ENCODE measurements at places on chromosomes 7 and 10. TPM values are rescaled to one million over a fixed set of nuclear protein-coding genes. Genes with fewer than 3 reads are reported as not detected.
A peak's percentile ranks its signal among the peaks of the same experiment; 100 is the strongest.

Gene TMEM196
- total RNA-seq: not detected

DNA sequence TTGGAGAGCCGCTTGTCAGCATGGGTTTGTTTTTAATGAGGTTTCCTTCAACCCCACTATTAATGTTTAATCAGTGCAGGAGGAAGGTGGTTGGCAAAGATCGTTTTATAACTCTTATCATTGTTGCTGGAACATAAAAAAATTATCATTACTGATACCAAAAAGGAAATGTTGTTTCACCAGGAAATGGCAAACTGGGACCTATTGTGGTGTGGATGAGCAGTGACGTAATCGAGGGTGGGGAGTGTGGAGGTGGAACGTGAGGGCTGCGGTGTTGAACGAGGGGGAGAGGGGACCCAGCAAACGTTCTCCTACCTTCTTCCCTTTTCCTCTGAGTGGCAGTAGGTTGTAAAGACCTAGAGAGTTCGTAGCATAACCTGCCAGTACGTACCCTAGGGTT is 71.9 kb upstream of the TOMM7 start:
- no peak overlapping the region for H3K27ac ChIP-seq
- no peaks in the 10 kb centered on the region for H3K36me3 ChIP-seq
- H3K27me3 ChIP-seq: no peaks in the 10 kb centered on the region
- no peaks in the 10 kb centered on the region for H3K4me1 ChIP-seq

DNA sequence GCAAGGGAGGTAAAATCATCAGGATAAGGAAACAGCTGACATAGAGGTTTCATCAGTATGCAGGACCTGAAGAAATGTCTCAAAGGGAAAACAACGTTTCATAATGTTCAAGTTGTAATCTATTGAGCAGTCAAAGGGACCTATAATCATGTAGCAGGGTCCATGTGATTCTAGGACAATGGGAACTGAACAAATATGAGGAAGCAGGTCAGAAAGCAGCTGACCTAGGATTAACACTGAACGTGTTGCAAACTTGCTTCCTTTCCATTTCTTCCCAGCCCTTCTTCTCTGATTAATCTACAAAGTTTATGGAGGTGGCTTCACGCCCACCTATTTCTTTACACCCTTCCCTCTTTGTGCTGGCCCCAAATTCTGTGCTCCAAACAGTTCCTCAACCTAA is 256.9 kb upstream of the AKR1E2 start:
- H3K27ac ChIP-seq: no peak overlapping the region
- H3K4me3 ChIP-seq: no peak overlapping the region
- no peaks in the 10 kb centered on the region for H3K36me3 ChIP-seq
- no peaks in the 10 kb centered on the region for H3K4me1 ChIP-seq

DNA sequence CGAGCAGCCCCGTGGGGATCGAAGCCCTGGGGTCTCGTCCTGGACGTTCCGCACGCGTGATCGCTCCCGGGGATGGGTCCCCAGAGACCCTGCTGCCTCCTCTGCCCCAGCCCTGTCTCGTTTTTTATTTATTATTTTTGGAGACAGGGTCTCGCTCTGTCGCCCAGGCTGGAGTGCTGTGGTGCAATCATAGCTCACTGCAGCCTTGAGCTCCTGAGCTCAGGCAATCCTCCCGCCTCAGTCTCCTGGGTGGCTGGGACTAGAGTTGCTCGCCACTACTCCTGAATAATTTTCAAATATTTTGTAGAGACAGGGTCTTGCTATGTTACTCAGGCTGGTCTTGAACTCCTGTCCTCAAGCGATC is 319 bp upstream of the STX1A start:
- H3K4me1 ChIP-seq: peaks cover 23% of the 10 kb centered on the region
- H3K27me3 ChIP-seq: no peaks in the 10 kb centered on the region
- peak overlapping the region; percentile 86 for H3K4me3 ChIP-seq
- DNase-seq: no peak
- H3K36me3 ChIP-seq: no peaks in the 10 kb centered on the region

GRCh38 chr7:95322396-95322795 is 1.9 kb downstream of the PON1 start:
- DNase-seq: no peak
- H3K4me1 ChIP-seq: no peaks in the 10 kb centered on the region

Gene SYPL1
- 79.6 TPM for total RNA-seq

Gene LDB3
- 2.2 TPM for total RNA-seq

Gene MYOF
- total RNA-seq: 127 TPM

- H3K36me3 ChIP-seq: no peaks in the 10 kb centered on the region
- H3K4me3 ChIP-seq: no peak overlapping the region
- H3K27me3 ChIP-seq: no peaks in the 10 kb centered on the region
- no peak overlapping the region for H3K27ac ChIP-seq
- no peaks in the 10 kb centered on the region for H3K4me1 ChIP-seq
These were observed 184.2 kb upstream of the PPP1R3A start for GRCh38 chr7:114102996-114103395.

All from lower lobe of right lung (tissue), 2 donors.